Brain (organoid and tissue), 16 donors: ENCODE measurements at places on chromosomes 2 and 18.

GRCh38 chr2:24723665-24724064 lies 69.5 kb downstream of the PTRHD1 start:
- DNase-seq = no peak

- no peak for DNase-seq
Measured at GRCh38 chr2:143505542-143505941, 376.3 kb downstream of the ARHGAP15 start.

GRCh38 chr2:127568128-127568527 lies 32.6 kb downstream of the MYO7B start:
- no peak for DNase-seq

DNA sequence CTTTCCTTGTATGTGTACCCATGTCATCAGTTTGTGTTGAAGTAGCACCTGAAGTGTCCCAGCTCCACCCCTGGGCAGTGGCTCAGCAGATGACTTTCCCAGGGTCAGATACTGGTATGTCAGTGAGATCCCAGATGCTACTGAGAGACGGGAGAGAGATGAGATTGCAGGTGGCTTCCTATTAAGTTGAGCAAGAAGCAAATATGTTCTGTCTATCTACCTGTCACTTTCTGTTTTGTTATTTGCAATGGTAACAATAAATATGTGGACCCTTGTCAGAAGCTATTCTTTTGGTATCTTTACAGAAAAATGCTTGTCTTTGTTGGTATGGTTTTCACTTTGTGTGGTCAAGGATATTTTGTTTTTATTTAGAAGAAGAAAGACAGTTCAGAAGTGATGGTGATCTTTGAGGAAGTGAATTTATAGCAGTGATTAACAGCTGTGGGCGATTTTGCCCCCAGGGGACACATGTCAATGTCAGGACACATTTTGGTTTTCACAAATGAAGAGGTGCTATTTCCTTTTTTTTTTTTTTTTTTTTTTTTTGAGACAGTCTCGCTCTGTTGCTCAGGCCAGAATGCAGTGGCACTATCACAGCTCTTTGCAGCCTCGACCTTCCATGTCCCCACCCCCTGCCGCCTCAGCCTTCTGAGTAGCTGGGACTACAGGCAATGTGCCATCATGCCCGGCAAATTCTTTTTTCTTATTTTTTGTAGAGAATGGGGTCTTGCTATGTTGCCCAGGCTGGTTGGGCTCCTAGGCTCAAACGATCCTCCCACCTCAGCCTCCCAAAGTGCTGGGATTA lies 21.4 kb downstream of the MGAT5 start:
- DNase-seq = no peak

DNA sequence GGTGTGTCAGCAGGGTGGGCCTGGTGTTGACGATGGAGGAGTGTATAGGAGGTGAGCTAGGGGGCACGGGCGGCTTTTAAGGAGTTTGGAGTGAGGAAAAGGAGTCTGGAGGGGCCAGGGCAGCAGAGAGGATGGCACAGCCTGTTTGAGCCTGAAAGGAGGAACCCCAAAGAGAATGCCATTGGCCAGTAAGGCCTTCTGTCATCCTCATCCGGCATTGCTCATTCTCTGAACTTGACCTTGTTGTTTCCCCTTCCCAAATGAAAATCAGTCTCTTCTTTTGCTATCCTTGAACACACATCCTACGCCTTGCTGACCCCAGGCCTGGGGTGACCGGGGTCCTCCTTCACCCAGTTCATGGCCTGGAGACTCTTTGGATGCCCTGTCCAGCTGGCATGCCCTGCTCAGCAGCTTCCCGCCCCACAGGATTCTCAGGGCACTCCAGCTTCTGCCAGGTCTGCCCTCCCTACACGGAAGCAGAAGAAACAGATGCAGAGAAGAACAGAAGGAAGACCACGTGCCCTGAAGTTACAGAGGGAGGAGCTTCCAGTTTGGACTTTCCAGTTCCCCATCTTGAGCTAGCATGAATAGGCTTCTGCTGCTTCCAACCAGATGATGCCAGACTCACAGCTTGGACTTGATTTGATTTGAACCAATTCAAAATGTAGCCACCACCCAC lies 20.5 kb upstream of the KIF3C start:
- no peak for DNase-seq

DNA sequence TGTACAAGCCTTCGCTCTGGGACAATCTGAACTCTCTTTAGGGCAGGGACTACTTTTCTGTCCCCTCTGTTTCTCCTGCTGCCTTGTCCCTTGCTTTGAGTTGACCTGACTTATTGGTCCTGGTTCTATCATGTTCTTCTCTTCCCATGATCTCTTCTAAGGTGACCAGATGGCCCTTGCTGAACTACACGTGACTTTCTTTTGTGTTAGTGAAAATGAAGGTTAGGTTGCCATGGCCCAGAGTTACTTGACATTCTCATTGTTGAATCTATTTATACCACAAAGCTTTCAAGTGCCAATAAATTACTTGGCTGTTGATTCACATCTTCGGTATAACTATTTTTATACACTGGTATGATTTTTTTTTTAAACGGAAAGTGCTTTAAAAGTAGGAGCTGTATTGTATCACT lies 24.4 kb downstream of the MRPL33 start:
- DNase-seq = no peak

DNA sequence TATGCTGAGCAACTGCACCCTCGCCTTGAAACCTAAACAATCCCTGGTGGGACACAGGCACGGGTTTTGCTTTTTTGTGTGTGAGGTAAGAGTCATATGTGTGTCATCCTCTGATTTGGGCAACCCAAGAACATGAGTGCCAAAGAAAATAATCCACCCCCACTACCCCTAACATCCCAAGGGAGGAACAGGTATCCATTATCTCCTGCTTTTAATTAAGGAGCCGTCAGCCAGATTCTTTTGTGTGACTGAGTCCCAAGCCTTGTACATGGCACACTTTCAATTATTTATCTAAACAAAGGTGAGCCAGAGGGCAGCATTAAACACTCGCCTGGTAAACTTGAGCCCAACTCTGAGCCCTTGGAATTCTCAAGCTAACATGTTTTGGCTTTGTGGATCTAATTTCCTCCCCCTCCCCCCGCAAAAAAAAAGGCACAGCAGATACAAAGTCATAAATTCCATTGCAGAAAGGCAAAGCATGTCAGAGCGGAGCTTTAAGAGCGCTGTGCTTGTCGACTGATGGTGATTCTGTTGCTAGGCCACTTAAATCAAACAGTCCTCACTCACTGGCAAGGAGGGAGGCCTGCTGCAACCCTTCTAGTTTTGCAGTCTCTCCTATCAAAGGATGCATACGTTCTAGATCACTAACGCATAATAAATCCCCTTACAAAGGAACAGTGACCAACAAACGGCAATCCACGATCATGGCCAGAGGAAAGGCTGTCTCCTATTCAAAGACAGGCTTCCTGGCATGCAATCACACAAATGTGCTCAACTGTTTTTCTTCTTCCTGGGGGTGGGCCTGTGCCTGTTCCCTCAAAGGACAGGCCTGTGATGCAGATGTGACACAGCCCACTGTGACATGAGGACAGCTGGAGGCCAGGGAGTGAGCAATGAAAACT lies 143.5 kb upstream of the LMAN1 start:
- peak; percentile 70 for DNase-seq

- no peak for DNase-seq
Measured at GRCh38 chr2:208311321-208311720, 45.3 kb downstream of the PIKFYVE start.

- DNase-seq = no peak
Measured at GRCh38 chr2:14358339-14358738, 274.2 kb upstream of the LRATD1 start.

GRCh38 chr2:126748188-126748760 lies 92.3 kb downstream of the GYPC start:
- no peak for DNase-seq

DNA sequence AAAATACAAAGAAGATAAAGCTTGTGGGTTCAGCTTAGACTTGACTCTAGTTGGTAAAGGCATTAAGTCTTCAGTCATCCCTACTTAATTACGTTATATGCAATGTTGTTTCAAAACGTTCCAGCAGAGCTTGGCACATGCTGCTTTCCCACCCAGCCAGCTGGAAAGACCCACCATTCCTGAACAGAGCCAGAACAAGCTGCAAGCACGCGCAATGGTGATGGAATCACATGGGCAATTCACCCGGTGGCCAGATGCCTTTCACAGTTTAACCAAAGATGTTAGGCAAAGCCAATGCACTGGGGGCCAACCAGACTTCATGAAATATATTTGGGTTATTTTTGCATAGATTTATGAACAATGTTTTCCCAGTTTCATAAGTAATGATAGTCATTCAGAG lies 123.4 kb upstream of the CDH20 start:
- peak; percentile 93 for DNase-seq

GRCh38 chr2:34731292-34731691 lies 1132.2 kb upstream of the FAM98A start:
- no peak for DNase-seq

- DNase-seq = no peak
Measured at GRCh38 chr2:98924910-98925309, 11.1 kb downstream of the CRACDL start.

GRCh38 chr18:45801416-45802004 lies 24.0 kb upstream of the SIGLEC15 start:
- no peak for DNase-seq

GRCh38 chr2:200483729-200484198 lies 26.1 kb downstream of the KCTD18 start:
- DNase-seq = peak; percentile 33

GRCh38 chr2:110717734-110718133 lies 14.6 kb upstream of the ACOXL start:
- no peak for DNase-seq

DNA sequence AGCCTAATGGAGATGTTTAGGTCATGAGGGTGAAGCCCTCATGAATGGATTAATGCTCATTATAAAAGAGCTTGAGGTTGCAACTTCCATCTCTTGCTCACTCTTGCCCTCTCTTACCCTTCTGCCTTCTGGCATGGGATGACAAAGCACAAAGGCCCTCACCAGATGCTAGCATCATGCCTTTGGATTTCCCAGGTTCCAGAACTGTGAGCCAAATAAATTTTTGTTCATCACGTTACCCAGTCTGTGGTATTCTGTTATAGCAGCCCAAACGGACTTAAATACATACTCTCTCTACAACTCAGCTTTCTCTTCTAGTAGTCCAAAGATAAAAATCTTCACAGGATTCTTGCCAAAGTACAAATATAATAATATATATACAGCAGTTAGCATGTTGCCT lies 75.8 kb downstream of the LNPK start:
- no peak for DNase-seq

DNA sequence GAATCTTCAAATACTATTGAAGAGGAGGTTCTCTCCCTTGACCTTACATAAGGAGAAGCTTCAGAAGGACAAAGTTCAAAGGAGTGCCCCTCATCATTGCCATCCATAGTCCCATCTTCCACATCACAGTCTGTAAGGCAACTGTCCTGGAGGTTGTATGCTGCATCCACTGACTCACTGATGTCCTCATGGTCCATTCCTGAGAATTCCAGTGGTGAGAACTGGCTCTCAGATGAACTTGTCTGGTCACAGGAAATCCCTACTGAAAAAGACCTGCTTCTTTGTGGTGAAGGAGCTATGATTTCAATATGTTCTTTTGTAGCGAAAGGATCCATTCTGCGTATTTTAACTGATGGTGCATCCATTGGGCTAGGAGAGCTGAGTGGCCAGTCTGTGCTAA lies 52.2 kb downstream of the EIF2AK3 start:
- DNase-seq = no peak

DNA sequence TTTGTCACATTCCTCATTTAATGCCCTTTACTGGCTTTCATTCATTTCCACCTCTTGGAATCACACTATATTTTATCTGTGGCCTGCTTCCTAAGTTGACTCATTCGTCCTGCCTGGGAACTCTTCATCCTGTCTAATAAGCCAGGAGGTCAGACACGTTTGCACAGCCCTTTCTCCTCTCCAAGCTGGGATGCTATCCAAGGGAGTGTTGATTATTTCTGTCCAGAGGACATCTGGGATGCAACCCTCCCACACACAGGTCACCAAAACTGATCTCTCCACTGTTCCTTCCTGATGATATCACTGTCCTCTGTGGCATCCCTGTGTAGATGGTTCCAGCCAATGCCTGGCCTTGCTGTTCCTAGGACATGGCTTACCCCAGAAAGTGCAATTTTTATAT lies 79.8 kb upstream of the NOSTRIN start:
- no peak for DNase-seq

DNA sequence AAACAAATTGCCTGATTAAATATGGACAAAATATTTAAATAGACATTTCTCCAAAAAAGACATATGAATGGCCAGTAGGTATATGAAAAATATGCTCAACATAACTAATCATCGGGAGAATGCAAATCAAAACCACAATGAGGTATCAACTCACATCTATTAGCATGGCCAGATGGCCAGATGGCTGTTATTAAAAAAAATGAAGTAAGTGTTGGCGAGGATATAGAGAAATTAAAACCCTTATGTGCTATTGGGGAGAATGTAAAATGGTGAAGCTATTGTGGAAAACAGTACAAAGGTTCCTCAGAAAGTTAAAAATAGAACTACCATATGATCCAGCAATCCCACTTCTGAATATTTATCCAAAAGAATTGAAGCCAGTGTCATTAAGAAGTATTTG lies 272.3 kb upstream of the ZNF804A start:
- DNase-seq = no peak

GRCh38 chr2:168422584-168422983 lies 33.5 kb upstream of the CERS6 start:
- no peak for DNase-seq

- DNase-seq = no peak
Measured at GRCh38 chr2:190879474-190880377, 895 bp upstream of the GLS start.

DNA sequence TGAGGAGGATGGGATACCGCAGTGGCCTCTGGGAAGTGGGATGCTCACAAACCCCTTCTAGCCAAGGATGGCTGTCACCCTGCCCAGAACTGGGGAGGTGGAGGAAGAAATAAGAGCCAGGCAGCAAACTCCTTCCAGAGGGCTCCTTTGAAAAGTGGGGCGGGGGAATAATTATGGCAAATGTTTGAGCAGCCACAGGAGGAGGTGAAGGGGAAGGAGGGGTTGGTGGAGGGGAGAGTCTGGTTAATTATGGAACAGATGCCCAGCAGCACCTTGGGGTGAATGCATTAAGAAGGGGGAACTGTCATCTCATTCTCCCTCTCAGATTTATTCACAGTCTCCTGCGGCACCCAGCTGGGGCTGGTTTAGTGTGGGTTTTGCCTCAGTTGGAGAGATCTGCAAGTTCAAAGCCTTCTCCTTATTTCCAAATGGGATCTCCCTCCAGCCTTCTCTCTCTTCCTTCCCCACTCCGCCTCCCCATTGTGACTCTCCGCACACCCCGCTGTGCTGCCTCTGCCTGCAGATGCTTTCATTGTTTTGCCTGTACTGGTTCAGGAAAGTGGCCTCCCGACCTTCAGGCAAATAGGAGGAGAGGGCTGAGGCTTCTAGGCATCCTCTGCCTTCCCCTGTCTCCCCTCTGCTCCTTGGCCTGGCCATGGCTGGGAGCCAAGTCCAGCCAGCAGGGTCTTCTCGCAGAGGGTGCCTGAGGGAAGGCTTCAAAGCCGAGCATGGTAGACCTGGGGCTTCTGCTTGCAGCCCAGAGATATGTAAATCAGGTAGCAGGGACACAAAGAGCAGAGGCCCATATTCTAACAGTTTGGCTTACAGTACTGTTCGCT lies 457.2 kb upstream of the MEX3C start:
- peak; percentile 88 for DNase-seq
